NCI-H2227 treated with DMSO at 0.1 percent for 48 hours (cell line): ENCODE measurements at places on chromosomes 4 and X.

GRCh38 chr4:82746705-82747574 lies 51.7 kb downstream of the SCD5 start:
- DNase-seq = no peak

- DNase-seq = no peak
These were observed 6.8 kb downstream of the METAP1 start for GRCh38 chr4:99002279-99002678.

- DNase-seq = no peak
These were observed 1.4 kb upstream of the HHIP start for GRCh38 chr4:144644368-144645101.

- DNase-seq = no peak
These were observed 5.0 kb upstream of the SEL1L3 start for GRCh38 chr4:25867781-25868294.

DNA sequence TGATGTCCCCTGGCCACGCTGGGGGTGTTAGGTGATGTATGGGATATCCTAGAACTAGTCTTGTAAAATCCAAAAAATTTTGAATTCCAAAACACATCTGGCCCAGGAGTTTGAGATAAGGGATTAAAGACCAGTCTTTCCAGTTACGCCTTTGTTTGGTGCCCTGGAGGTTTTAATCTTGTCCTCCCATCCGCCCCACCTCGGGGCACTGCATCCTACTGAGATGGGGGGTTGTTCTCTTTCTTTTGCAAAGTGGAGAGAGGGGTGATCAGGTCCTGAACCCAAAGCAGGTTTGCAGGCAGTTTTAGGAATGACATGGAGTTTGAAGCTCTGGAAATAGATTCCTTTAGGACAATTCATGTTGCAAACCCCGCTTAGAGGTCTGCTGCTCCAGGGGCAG lies 1.8 kb downstream of the SUV39H1 start:
- DNase-seq = no peak

DNA sequence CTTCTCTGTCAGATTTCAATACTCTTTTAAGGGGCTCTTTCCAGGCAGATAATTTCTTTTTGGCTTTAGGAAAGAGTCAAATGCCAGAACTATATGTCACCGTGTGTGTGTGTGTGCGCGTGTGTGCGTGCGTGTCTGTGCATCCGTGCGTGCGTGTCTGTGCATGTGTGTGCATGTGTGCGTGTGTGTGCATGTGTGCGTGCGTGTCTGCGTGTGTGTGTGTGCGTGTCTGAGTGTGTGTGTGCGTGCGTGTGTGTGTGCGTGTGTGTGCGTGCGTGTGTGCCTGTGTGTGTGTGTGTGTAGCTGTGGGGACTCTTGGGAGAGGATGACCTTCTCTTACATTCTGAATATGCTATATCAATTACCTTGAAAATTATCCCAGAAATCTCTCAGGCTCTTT lies 441.6 kb downstream of the SLITRK2 start:
- DNase-seq = no peak

- DNase-seq = peak; percentile 31
These were observed 6.4 kb upstream of the PTTG2 start for GRCh38 chr4:37953620-37954293.

GRCh38 chrX:119055687-119056086 lies 17.1 kb upstream of the CT47C1 start:
- DNase-seq = no peak

GRCh38 chr4:146520896-146521540 lies 722 bp downstream of the SLC10A7 start:
- no peak for DNase-seq

GRCh38 chrX:118973389-118974087 lies 880 bp upstream of the LONRF3 start:
- DNase-seq = no peak

- DNase-seq = no peak
These were observed 45.2 kb upstream of the ENPP6 start for GRCh38 chr4:184262901-184263300.

DNA sequence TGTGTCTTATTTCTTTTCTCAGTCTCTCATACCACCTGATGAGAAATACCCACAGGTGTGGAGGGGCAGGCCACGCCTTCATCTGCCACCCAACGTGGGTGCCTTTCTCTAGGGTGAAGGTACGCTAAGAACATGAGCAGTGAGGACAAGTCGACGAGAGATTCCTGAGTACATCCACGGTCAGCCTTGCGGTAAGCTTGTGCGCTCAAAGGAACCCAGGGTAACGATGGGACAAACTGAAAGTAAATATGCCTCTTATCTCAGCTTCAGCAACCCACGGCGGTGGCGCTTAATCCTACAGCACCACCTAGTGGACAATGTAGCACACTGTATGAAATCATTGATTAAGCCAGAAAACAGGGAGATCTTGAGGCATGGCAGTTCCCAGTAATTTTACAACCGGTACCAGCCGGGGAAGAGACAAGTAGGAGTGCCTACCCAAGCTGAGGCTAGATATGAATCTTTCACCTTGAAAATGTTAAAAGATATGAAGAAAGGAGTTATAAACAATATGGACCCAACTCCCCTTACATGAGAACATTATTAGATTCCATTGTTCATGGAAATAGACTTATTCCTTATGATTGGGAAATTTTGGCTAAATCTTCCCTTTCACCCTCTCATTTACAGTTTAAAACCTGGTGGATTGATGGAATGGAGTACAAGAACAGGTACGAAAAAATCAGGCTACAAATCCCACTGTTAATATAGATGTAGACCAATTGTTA lies 63.0 kb downstream of the ZNF732 start:
- no peak for DNase-seq

DNA sequence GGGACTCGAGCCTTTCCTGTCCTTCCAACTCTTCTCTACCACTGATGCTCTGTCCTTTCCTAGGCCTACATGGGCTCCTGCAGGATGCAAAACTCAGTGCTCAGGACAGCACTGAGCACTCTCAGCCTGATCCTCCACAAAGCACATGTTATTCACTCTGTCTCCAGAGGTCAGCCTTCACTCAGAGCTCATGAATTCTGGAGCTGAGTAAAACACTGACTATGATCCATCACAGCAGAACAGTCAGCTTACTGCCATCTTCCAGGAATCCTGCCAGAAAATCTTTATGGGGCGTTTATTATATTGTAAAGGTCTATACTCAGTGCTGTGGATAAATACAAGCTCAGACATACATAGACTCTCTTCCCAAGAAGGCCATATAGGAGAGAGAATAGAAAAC lies 121.5 kb upstream of the CPEB2 start:
- DNase-seq = no peak

GRCh38 chrX:102957751-102958150 lies 20.7 kb downstream of the RAB40AL start:
- no peak for DNase-seq

DNA sequence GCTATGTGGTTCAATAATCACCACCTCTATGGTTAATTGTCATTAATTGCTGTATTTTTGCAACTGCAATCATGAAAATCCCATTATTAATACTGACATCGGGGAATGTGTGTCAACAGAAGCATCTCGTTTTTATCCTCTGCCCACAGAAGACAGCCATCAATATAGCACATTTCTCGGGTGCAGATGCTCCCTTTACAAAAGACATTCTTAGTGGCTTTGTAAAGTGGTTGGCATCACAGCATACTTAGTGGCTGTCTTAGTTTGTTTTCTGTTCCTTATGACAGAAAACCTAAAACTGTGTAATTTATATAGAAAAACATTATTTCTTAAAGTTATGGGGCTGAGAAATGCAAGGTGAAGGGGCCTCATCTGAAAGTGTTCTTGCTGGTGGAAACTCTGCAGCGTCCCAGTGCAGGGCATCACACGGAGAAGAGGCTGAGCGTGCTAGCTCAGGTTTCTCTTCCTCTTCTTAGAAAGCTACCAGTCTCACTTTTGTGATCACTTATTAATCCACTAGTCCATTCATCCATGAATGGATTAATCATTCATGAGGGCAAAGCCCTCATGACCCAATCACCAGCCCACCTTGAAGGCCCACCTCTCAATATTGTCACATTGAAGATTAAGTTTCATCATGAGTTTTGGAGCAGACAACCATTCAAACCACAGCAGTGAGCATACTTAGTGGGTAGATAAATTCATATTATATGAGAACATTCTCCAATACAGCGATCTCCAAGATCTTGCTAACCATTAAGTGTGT lies 1067.7 kb upstream of the PABPC4L start:
- DNase-seq = no peak

GRCh38 chr4:163901319-163901718 lies 406.8 kb downstream of the TMA16 start:
- no peak for DNase-seq

DNA sequence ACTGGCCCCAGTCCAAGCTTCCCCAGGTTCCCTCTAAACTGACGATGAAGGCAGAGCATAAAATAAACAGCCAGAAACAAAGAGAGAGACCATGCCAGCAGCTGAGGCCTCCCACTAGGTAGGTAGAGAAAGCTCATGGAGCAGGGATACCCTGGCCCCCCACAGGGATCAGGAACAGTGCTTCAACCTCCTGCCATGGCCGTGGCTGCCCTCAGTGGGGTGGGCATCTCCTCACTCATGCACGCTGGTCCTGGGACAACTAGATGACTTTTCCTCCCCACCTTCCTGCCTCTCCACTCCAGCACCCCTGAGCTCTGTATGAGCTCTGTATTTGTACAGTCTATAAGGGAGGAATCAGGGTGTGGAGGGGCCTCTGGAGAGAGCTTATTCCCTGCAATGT lies 117.7 kb upstream of the PSAPL1 start:
- DNase-seq = no peak

DNA sequence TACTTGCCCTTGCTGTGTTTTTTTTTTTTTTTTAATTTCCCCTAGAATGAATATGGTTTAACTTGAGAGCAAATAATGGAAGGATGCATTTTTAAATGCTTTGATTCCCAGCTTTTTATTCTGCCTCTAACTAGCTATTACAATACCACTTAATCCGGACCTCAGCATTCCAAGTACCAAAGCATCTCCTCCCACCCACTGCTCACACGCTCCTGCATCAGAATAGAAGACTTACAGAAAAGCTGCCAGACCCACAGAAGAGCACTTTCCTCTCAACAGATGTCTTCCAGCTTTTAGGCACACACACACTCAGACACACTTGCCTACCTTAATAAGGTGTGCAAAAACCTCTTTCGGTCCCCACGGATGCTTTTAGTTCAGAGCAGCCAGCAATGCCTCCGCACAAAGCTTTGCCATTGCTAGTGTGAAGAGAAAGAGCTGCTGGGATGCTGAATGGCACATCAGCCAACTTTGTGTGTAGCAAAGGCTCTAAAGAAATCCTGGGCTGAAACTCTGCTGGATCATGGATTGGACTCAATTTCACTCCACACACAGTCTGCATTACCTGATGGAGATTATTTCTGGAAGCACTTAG lies 1056.2 kb downstream of the DMD start:
- no peak for DNase-seq

DNA sequence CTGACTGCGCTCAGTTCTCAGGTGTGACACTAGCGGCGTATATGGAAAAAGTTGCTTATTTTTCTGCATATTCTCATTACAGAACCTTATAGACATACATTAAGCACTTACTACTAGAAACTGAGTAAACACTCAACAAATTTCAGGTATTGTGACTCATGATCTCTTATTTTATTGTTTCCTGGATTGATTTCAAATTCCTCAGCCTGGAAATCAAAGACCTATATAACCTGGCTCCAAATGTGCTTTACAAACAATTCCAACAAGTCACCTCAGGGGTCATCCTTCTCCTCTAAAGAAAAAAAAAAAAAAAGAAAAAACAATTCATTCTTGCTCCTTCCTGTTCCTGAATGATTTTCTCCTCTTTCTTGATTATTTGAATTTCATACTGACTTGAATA lies 152.3 kb downstream of the ADAM29 start:
- no peak for DNase-seq

DNA sequence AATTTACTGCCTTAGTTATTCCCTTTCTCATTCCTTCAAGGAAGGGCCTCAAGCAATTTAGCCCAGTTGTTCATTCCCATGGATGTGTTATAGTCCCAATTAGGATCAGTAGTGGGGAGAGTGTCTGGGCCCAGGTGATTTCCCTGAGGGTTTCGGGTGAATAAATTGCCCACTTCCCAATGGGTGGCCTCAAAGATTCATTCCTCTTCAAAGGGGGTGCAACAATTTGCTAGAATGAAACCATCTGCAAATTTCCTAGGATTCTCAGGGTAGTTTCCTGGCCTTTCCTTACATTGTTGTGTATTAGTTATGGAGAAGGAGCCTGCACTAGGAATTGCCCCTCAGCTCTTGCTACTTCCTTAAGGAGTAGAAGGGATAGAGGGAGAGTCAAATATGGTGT lies 6.3 kb upstream of the AREG start:
- no peak for DNase-seq

- DNase-seq = no peak
These were observed 61.1 kb upstream of the ARSJ start for GRCh38 chr4:114040319-114041116.

- no peak for DNase-seq
These were observed 38.6 kb downstream of the TRPC5 start for GRCh38 chrX:112043997-112044396.

DNA sequence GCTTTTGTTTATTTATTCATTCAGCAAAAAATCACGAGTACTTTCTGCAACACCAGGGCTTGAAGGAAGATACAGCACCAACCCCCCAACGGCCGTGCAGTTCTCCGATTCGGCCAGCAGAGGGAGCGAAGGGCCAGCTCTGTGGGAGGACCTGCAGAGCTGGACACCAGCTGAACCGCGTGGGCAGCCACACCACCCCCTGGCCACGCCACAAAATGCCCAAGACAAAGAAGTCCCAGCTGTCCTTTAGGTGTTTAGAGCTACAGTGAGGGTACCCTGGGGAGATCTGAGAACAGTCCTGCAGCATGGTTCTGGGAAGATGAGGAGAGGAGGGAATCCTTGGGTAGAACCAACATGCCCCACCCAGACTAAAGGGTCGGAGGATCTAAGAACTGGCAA lies 83.1 kb downstream of the RELL1 start:
- peak; percentile 10 for DNase-seq

- no peak for DNase-seq
These were observed 1653.6 kb upstream of the TENM3 start for GRCh38 chr4:180589575-180589974.

- no peak for DNase-seq
These were observed 44.8 kb upstream of the HMX1 start for GRCh38 chr4:8916351-8916885.

- DNase-seq = no peak
These were observed 258.0 kb downstream of the MAPK10 start for GRCh38 chr4:86101841-86102240.

DNA sequence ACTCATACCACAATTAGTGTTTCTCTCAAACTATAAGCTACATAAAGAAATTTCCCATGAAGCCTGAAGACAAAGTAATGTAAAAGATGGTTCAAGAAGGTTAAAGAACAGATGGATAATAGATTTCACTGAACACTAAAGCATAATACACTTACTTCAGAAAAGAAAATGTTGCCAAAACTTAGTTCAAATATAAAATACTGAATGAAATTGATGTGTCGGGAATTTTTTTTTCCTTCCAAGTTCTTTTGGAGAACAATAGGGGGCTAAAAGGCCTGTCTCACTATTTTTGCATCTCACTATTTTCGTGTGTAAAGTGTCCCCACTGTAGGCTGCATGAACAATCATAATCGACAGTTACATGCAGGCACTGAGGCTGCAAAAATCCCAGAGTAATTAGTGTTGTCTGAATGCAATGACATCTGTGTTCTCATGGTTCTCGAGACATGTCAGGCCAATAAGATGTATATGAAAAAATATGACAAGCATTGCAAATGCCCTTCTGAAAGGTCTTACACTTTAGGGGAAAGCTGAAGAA lies 11.9 kb upstream of the MAB21L2 start:
- DNase-seq = no peak

GRCh38 chr4:186201535-186202230 lies 10.3 kb downstream of the CYP4V2 start:
- DNase-seq = no peak
